ENCODE measurements at places on chromosomes 3 and 15.

DNA sequence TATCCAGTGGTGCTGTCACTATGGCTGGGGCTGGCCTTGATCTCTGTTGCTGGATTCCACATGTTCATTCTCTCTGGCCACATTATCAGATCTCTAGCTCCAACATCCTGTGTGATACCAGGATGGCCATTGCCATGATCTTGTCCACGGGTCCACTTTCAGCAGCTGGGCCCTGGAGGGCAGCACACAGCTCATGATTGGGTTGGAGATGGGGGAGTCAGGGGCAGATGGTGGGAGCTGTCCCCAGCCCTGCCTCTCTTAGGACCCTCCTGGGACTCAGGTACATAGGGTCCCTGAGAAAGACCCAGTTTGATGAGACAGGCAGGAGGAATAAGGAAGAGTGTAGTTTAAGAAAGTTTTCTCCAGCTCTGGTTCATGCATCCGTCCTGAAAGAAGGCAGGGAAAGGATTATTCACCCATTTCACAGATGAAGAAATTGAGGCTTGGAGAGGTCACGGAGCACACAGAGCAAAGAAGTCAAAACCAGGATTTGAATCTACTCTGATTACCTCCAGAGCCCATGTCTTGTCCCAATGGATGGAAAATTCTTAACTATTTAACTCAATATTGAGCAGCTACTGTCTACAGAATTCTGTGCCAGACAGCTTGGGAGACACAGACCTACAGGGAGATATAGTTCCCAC lies 100.5 kb downstream of the LINGO1 start:
- DNase-seq: no peak

GRCh38 chr3:165746874-165747273 lies 90.3 kb downstream of the BCHE start:
- DNase-seq: no peak

DNA sequence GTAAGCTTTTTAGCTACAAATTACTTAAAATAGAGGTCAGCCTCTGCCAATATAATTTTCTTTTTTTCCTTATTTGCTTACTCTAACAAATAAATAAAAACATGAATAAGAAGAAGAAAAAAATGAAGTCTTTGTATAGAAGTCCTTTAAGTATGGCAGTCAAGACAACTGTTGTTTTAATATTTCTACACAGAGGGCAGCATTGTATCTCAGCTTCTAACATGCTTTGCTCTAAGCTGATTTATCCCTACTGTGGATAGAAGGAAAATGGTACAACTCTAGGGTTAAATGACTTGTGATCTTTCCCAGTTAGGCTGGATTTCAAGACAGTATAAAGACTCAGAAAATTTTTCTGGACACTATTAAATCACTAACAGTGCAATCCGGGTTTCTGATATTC lies 104.3 kb upstream of the MEIS2 start:
- no peak for DNase-seq

GRCh38 chr3:45787551-45787950 lies 8.8 kb downstream of the SLC6A20 start:
- DNase-seq: no peak

DNA sequence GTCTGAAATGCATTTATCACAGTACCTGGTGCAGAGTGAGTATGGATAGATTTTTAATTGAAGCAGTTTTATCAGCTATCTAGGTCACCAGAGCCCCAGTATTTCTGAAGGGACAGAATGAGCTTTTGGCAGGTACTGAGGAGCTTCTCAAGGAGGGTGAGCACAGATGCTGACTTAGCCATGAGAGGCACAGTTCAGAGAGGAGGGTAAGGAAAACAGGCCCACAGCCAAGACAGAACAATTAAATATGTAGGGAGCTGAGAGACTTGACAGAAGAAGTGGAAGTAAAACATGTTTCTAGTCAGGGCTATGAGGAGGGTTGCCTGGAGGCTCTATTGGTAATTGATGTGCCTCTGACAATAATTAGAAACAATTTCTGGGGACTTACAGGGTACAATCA lies 20.1 kb downstream of the ZNF80 start:
- DNase-seq: no peak

- no peak for DNase-seq
Measured at GRCh38 chr3:46481636-46482035, 16.1 kb upstream of the RTP3 start.

DNA sequence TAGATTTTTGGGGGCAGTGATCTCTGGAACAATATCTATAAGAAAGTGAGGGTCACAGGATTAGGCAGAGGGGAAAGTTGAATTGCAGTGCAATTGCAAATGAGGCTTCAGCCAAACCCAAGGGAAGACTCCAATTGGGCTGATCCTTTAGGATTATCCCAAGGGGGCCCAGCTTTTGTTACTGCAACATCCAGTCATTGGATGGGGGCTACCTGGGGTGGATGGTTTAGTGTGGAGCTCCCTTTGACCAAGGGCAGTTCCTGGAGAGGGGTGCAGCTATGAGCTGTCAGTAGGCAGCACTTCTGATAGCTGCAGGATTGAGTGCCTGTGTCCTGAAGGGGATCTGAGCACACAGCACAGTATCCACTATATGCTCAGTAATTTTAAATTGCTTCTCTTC lies 355.2 kb upstream of the AZI2 start:
- DNase-seq: no peak

DNA sequence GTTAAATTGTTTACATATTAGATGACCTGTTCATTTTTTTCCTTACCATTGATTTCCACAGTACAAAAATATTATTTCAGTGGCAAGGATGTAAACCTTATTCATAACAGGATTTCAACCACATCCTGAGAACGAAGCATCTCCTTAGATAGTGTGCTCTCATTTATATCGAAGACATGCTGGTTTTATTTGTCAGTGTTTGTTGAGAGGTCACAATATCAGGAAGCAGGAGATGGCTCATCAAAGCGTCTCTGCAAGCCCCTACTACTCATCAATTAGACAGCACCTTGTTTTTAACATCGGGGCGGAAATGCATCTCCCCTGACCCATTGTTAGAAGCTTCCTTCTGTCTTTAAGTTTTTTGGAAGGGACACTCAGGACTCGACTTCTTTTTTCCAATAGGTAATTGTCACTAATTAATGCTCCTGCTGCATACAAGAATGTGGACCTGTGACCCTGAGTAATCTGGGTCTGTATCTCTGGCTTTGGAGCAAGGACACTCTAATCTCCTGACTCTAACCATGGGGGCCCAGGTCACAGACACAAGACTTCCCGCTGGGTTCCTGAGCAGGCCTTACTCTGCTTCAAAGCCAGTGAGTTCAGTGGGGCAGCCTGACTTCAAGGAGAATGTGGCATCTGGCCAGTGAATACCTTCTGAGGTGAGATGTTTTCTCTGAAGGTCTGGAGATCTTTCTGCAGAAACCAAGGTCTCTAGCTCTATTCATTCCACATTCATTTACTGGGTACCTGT lies 50.3 kb downstream of the MECOM start:
- DNase-seq: no peak

DNA sequence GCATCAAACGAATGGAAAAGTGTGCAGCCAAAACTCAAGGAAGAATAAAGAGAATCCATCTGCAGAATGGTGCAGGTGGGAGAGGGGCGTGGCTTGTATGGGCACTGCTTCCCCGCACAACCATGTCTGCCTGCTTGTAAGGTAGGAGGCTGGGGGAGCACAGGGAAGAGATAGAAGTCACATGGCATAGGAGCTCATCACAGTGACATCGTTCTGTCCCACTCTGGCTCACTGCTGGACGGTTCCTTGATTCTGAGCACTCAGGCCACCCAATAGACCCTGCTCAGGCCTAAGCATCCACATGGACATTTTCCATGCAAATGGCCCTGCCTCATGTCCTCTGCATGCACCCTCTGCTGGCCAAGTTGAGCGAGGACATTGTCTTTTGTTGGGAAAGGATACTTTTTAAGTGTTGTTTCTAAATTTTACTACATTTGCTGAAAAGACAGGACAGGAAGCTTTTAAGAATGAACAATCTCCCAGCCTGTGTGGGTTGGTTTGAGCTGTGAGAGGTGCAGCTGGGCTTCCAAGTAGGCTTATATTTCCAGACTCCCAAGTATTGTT lies 3.1 kb downstream of the MYLK start:
- DNase-seq: no peak

GRCh38 chr3:120393243-120393642 lies 44.1 kb upstream of the LRRC58 start:
- DNase-seq: no peak

GRCh38 chr15:55654561-55655031 lies 66.5 kb upstream of the PYGO1 start:
- DNase-seq: no peak

- no peak for DNase-seq
Measured at GRCh38 chr3:15728766-15729165, 69.0 kb downstream of the ANKRD28 start.

DNA sequence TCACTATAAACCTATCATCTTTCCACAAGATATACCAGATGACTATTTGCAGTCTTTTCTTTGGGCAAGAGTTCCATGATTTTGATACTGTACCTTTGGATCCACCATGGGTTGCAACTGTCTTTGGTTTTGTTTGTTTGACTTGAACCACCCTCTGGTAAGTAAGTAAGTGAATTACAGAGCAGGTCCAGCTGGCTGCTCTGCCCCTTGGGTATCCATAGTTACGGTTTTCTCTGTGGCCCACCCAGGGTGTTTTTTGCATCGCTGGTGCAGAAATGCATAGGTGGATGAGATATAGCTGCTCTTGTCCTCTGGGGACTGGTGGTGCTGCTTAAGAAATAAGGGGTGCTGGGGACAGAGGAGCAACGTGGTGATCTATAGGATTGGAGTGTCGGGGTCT lies 33.8 kb downstream of the CHDH start:
- no peak for DNase-seq

GRCh38 chr3:152317956-152318355 lies 49.2 kb downstream of the MBNL1 start:
- no peak for DNase-seq

DNA sequence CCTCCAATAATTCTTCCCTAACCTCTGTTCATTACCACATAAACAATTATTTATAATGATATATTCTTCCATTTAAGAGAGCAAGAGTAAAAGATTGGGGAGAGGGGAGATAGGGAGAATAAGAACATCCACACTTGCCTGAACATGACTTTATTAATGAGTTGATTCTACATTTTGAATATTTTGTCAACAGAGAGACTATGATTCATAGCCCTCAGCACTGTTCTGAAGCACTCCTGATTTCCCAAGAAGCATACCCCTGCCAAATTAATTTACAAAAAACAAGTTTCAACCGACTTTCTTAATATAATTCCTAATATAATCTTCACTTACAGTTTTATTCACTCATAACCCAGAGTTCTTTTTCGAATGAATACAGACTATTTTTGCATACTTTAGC lies 828.8 kb downstream of the ROBO2 start:
- DNase-seq: no peak

GRCh38 chr3:69524816-69525215 lies 138.9 kb upstream of the FRMD4B start:
- no peak for DNase-seq

- DNase-seq: no peak
Measured at GRCh38 chr3:96970211-96970610, 155.8 kb downstream of the EPHA6 start.

DNA sequence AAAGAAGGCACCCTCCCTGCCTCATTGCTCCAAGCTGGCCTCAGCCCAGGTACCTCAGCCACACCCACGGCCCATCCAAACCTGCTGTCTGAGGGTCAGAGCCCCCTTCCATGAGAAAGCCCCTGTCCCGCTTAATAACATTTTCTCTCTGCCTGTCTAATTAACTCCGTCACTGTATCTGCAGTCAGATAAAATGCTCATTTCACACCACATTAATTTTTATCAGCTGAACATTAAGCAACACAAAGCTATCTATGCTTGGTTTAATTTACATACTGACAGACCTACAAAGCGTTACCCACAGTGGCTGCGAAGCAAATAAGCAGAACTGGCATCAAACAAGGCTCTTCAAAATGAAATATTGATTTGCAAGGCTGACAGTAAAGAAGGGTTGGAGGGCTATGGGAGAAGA lies 309.8 kb upstream of the ICE2 start:
- no peak for DNase-seq

GRCh38 chr15:53880357-53880756 lies 97.9 kb upstream of the UNC13C start:
- DNase-seq: no peak

DNA sequence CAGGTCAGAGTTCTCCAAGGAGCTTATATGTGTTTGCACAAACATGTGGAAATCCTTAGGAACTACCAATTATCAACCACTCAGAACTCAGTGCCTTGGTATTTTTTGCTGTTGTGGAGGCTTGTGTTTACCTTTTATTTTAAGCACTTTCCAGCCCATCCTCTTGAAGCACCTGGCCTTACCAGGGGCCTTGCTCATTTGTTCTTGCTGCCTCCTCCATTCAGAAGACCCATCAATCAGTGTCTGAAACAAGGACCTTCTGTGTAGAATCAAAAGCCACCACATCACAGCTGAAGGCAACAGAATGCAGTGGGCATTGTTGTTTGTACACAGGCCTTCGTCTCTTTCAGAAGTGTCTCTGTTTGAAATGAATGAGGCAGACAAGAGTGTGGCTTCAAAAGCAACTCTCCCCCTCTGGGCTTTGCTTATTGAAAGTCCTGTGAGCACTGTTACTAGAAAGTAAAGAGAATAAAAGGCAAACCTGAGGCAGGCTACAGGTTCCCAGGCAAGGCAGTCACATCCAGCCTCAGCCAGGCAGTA lies 24.5 kb upstream of the LIPC start:
- no peak for DNase-seq

- no peak for DNase-seq
Measured at GRCh38 chr3:171347301-171348039, 112.7 kb downstream of the TNIK start.

DNA sequence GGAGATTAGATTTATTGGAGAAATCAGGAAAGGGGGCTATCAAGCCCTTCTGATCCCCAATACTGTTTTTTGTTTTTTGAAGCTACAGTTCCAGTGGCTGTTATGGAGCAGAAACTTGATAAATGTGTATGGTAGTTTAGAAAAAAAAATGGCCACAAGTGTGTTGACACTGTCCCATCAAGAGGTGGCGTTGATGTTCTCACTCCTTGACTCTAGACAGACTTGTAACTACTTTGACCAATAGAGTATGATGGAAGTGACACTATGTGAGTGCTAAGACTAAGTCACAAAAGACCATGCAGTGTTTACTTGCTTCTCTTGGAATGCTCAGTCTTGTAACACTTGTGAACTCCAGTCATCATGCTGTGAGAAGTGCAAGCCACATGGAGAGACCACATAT lies 356.7 kb downstream of the PDCD6IP start:
- DNase-seq: no peak

- no peak for DNase-seq
Measured at GRCh38 chr3:186526256-186526606, 17.9 kb downstream of the CRYGS start.
